ENCODE measurements at places on chromosomes 3 and 15.
A peak's percentile ranks its signal among the peaks of the same experiment; 100 is the strongest.

GRCh38 chr3:148243609-148244008 lies 454.1 kb upstream of the AGTR1 start:
- DNase-seq, result no peak

DNA sequence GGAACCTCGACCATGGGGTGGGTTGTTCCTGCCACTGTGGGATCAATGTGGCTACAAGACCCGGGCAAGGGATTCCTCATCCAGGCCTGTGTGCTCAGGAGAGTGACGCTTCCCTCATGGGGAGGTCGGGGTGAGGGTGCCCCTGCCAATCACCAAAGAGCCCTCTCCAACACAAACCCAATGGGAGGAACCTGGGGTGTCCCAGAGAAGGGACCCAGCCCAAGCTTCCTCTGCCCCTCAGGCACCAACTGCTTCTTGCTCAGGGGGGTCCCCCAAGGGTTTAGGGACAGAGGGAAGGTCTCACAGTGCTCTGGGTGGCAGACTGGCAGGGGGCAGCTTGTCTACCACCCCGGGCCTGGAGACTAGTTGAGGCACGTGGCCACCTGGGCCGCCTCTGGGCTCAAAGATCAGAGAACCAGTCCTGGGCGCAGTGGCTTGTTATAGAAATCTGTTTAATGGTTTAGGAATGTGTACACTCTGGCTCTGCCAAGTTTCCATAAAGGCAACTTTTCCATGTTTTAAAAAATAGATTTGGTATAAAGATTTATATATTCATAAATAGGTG lies 26.6 kb downstream of the GP9 start:
- DNase-seq, result no peak

GRCh38 chr3:188949996-188950395 lies 221.8 kb upstream of the TPRG1 start:
- no peak for DNase-seq

- DNase-seq, result peak; percentile 88
Measured at GRCh38 chr3:42906070-42906847, at the start of gene ZNF662. ZNF662 (plus strand) TSS chr3:42906142; CDS start chr3:42908115, 1,973 bp downstream.

DNA sequence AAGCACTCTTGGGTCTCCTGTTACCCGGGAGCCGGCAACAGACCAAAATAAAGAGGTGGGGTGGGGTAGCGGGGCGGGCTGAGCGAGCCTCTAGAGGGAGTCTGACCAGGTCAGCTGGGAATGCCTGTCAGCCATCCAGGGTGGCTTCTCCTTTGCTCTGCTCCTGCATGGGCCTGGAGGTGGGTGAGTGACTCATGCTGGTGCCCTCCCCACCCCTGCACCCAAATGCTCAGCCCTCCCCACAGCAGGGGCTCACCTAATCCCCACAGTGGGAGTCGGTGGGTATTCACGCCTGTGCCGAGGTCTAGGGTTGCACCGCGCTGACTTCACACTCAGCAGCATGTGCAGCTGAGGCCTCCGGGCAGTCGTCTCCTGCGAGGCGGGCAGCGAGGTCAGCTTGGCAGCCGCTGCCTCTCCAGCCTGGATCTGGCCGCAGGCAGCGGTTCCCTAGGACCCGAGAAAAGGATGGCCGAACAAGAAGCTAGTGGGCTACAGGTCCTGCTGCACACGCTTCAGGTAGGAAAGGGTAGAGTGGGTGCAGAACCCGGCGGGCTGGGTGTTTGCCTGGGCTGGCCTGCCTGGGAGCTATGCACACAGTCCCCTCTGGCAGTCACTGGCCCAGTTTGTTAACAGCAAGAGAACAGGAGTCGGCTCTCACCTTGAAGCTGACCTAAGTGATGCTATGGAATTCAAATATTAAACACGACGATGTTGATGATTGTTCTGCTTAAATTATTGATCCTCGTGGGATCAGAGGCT lies at the start of gene AGBL1:
TSS of gene AGBL1 (plus strand) at position 364 of the 759 bp plus-strand sequence.
- DNase-seq, result no peak

DNA sequence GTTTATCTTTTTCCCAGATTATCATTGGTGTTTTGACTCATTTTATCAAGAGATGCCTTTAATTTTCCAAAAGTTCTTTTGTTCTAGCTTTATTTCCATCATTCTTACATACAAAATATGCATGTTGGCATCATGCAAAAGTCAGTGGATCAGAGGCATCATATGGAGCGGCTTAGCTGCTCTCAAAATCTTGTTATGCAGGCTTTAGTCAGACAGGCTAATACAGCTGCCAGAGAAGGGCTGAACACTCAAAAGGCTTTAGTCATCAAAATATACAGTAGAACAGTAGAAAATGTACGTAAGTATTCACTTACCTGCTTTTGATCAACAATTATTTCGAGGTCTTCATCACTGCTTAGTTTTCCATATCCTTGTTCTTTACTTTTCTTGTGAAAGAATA lies 65.5 kb downstream of the PEX5L start:
- no peak for DNase-seq

DNA sequence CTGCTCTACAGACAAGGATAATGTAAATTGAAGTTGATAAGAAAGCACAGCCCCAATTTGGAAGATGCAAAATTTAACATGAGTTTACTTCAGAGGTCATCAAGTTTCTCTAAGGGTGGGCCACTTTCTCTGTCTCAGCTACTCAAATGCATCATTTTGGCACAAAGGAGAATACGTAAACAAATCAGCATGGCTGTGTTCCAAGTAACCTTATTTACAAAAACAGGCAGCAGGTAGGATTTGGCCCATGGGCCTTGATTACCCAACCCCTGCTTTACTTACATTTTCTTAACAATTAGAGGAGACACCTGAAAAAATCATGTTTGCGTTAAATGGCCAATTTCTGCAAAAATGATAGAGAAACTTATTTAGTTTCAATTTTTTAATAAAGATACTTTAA lies 181.7 kb downstream of the GBE1 start:
- no peak for DNase-seq

GRCh38 chr3:45611628-45612081 lies 17.1 kb downstream of the LIMD1 start:
- no peak for DNase-seq

DNA sequence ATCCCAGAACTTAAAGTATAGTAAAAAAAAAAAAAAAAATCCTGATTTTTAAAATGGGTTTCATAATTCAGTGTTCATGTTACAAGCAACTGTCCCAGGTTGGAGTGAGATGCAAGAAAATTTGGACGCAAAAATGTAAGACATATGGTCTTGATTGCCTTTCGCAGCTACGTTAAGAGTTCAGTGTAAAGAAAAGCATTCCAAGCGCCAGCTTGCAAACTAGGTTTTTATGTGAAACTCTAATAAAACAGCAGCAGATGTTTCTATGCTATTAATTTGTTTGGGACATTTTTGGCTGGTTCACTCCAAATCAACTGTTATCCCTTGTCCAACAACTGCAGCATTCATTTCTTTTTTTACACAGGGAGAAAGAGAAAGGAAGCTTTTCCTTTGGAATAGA lies 957.8 kb downstream of the ROBO1 start:
- no peak for DNase-seq

GRCh38 chr3:38253704-38254103 lies 11.9 kb upstream of the SLC22A13 start:
- DNase-seq, result no peak

DNA sequence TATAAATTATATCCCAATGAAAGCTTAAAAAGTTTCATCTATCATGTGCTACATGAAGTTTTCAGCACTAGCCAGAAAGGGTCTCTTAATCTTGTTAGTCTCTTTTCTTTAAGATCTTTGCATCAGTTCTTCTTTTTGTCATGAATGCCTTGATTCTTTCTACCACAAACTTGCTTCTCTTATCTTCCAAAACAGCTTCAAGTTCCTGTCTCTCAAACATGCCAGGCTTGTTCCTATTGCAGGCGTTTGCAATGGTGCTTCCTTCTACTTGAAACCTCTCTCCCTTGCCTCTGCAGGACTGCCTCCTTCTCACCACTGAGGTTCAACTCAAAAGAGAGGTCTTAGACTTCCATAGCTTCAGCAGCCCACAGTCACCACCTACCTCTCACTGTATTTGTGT lies 104.3 kb upstream of the FRMD4B start:
- no peak for DNase-seq

Data from kidney (tissue), 22 donors.